ENCODE measurements at places on chromosomes 5 and 9. TPM values are rescaled to one million over a fixed set of nuclear protein-coding genes. Genes with fewer than 3 reads are reported as not detected.

Gene PCDHGB1
- total RNA-seq: not detected

Gene TAS2R1
- total RNA-seq: not detected

Gene TEX48
- 0.69 TPM for total RNA-seq

DNA sequence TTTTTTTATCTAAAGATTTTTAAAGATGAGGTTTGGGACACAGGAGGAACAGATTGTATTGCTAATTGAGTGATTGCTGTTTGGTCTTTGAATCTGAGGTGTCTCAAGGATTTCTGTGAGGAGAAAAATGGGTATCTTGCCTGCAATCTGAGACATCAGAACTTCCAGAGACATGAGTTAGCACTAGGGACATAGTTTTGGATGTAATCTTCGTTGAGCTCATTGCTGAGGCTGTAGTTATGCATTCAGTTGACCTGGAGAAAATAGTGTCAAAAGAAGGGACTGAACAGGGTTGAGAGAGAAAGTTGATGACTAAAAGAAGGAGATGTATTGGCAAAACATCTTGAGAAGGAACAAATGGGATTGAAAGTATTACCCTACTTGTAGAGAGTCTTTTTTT, 24.6 kb downstream of the C9orf85 start:
- H3K4me3 ChIP-seq: no peak overlapping the region
- H3K27ac ChIP-seq: no peak overlapping the region
- no peaks in the 10 kb centered on the region for H3K27me3 ChIP-seq
- H3K4me1 ChIP-seq: peaks cover 17% of the 10 kb centered on the region

DNA sequence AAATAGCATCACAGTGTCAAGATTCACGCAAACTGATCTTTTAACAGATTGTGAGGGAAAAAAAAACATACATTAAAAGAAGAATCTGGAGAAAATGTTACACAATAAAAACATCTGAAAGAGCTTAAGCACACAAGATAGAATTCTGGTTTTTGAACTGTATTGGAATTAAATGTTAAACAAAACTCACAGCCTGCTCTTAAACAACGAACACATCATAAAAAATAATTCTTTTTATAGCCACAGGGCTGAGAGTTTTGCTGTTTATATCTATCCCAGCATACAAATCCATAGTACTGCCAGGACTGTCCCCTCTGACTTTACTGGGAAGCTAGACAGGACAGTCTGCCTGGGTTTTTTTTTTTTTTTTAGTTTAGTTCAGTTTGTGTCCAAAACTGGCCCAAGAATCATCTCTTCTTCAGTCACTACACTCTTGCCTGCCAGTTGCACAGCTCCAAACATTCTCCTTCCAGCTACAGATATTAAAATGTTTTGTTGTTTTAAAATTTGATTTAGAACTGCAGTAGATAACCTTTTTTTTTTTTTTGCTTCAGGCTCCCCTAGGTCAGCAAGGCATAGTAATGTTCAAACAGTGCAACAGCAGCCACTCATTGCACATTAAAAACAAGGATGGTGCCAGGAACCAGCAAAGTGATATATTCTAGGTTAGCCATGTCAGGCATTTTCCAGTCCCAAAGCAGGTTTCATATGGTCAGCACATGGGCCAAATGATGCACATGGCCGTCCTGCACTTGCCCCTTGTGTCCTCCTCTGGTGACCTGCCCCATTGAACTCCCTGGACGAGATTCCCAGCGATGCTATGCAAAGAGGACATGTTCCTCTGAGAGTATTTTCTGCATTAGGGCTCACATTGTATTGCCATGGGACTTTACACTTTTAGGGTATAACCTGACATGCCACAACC, 173.6 kb downstream of the ARL15 start:
- peaks cover 5% of the 10 kb centered on the region for H3K36me3 ChIP-seq
- no peaks in the 10 kb centered on the region for H3K27me3 ChIP-seq
- DNase-seq: no peak
- no peak overlapping the region for H3K4me3 ChIP-seq
- H3K4me1 ChIP-seq: no peaks in the 10 kb centered on the region
